ENCODE measurements at places on chromosomes 1 and 21. TPM values are rescaled to one million over a fixed set of nuclear protein-coding genes. Genes with fewer than 3 reads are reported as not detected.

The SMPDL3B gene
- total RNA-seq: 0.25 TPM

The KRTAP19-1 gene
- total RNA-seq: not detected

The SLC66A1 gene
- total RNA-seq: 23.2 TPM

The FCRL6 gene
- total RNA-seq: not detected

The NEK2 gene
- total RNA-seq: 17.9 TPM

The VTCN1 gene
- not detected for total RNA-seq

The SFN gene
- total RNA-seq: 0.12 TPM

The MTARC1 gene
- 2.6 TPM for total RNA-seq
